ENCODE measurements at places on chromosomes 16 and 17.

- DNase-seq, result no peak
Measured at GRCh38 chr17:81482673-81483072, 29.9 kb downstream of the ACTG1 start.

- no peak for DNase-seq
Measured at GRCh38 chr17:8455665-8456209, 20.1 kb downstream of the NDEL1 start.

DNA sequence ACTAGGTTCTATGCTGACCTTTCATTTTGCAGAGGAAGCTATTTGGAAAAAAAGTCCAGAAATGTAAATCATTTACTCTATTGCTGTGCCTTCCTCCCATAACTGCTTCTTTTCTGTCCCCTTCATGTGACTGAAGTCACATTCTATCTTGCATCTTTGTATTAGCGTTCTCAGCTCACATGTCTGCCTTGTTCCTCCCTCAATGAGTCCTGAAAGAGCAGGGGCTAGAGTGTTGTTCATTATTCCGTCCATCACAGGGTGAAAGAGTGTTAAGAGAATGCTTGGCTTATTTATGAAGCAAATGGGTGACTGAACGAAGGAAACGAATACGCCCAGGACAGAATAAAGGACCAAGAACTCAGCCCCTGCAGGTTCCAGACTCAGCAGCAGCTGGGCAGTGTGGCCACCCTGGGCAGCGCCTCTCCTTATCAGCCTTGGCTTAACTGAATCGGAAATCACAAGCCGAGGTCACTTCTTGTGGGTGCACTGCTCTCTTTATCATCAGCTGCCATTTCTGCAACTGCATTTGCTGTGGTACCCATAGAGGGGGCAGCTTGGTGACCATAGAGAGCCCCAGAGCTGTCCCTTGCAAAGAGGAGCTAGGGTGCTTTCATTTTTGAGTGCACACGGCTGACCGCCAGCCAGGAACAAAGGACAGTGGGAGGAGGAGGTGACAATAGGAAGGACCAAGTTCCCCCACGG is 1.8 kb upstream of the PIK3R6 start:
- no peak for DNase-seq

GRCh38 chr16:67943619-67944504 is at the start of gene LCAT:
Gene LCAT (minus strand): TSS chr16:67944120. CDS start chr16:67944101, 19 bp downstream.
- DNase-seq, result no peak

DNA sequence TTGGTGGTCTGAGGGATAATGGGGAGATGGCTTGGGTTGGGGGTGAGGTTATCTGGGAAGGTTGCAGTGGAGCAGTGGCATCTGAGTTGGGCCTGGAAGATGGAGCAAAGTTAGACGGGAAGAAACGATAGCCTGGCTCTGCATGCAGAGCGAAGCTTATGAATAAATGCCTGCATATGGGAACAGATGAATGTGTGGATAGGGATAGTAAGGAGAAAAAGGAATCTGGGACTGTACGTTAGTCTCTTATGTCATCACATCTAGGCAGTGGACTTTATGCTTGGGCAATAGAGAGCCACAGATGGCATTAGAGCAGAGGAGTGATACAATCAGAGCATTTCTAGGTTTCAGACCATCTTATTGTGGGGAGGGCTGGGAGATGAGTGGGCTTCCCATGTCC is 33.0 kb downstream of the CPNE2 start:
- no peak for DNase-seq

- DNase-seq, result no peak
Measured at GRCh38 chr17:80785477-80786178, 206.0 kb upstream of the CHMP6 start.

GRCh38 chr16:66935314-66936011 is at the start of gene CES2:
Gene CES2 (plus strand): TSS chr16:66935516. CDS start chr16:66935636, 120 bp downstream.
- DNase-seq, result peak; percentile 39

GRCh38 chr17:83005639-83006038 is 73.8 kb upstream of the METRNL start:
- no peak for DNase-seq

DNA sequence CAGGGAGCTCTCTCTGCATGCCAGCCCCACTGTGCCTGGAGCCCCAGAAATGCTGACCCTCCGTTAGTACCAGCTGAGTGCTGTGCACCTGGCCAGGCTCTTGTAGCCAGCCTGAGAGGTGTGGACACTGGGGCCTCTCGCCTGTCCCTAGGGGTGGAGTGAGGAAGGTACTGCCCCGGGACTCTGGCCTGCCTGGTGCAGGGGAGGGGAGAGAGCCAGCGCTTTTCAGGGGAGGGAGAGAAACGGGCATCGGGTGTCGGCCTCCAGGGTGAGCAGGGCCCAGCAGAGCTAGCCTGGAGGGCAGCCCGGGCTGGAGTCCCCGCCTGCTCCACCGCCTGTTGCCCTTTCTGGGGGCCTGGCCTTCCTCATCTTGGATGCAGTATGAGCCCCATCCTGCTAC is 13.1 kb downstream of the MAP2K3 start:
- no peak for DNase-seq
